Left renal pelvis (tissue), 4 donors: ENCODE measurements at places on chromosomes 1 and 21.

- DNase-seq = no peak
Measured at GRCh38 chr1:14941864-14942263, 211.7 kb upstream of the TMEM51 start.

GRCh38 chr1:34842073-34842472, 17.5 kb downstream of the SMIM12 start:
- no peak for DNase-seq

DNA sequence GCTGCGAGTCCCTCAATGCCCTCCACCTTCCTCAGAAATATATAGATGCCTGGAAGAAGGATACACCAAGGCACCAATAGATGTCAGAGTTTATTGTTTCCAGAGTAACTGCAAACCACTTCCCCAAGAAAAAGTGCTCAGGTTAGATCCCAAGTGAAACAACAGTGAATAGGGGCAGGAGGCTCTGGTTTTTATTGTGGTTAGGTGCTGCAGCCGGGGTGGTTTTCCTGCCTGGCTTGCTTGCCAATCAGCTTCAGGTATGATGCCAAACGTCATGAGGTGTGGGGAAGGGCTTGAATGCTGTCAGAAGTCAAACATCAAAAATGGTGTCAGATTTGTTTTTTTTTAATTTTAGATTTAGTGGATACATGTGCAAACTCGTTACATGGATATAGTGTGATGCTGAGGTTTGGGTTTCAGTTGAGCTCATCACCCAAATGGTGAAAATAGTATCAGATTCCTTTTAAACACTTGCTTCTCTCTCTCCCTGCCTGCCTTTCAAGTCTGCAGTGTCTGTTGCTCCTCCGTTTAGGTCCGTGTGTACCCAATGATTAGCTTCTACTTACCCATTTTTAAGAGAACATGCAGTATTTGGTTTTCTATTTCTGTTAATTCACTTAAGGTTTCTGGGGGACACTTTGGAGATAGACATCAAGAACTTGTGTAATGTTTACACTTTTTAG, 1317.0 kb downstream of the MRPL39 start:
- DNase-seq = no peak

GRCh38 chr1:228107636-228108035, 1.5 kb downstream of the MRPL55 start:
- DNase-seq = no peak

GRCh38 chr1:244445320-244446181, 6.2 kb downstream of the ADSS2 start:
- DNase-seq = no peak
